ENCODE measurements at places on chromosomes 5 and 9.

- DNase-seq: peak; percentile 19
Measured at GRCh38 chr5:160926428-160926827, 74.4 kb upstream of the ATP10B start.

DNA sequence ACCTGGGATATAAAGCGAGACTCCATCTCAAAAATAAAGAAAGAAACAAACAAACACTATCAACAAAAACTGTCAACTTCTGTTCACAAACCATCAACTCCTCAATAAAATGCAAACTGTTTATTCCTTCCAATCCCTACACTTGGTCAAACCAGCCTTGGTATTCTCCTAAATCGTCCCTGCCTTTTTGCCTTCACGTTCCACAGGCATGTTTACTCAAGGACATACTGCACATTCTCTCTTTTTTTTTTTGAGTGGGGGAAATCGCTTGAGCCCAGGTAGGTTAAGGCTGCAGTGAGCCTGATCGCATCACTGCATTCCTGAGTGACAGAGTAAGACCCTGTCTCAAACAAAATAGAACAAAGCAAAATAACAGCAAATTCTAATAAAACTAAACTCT, 13.0 kb downstream of the UBAP2 start:
- DNase-seq: peak; percentile 36

- no peak for DNase-seq
Measured at GRCh38 chr9:2166203-2166602, 151.1 kb downstream of the SMARCA2 start.

DNA sequence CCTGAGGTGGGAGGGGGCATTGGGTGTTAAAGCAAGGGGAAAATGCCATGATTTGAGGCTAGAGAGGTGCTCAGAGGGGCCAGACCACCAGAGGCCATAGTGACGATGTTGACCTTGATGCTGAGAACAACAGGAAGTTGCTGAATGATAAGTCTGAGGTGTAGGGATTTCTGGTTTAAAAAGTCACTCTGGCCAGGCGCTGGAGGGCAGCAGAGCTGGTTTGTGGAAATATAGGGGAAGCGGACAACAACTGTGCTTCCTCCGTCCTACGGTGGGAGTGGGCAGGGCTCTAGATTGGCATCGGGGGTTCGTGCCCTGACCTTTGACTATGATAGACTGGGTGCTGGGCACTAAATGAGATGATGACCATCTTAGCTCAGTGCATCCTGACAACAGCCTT, 44.7 kb downstream of the STOM start:
- no peak for DNase-seq

DNA sequence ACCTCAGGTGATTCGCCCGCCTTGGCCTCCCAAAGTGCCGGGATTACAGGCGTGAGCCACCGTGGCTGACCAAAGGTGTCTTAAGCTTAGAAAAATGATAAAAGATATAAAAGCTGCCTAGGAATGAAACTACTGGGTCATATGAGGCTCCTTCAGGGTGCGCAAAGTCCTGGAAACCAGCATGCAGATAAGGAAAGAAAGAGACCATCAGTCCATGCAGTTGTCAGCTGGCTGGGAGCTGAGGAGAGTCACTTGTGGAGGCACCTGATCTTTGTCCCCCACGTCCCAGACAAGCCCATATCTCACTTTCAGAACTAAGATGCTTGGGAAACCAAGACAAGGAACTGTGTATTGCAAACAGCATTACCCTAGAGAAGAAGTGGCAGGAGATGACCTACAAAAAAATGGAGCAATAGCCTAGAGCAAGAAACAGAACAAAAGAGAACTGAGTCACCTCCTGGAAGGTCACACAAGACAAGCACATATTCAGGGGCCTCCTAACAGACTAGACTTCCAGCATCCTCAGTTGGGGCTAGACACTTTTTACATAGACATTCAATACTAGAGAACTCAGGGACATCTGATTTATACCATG, 2.8 kb upstream of the CCDC125 start:
- DNase-seq: peak; percentile 28

DNA sequence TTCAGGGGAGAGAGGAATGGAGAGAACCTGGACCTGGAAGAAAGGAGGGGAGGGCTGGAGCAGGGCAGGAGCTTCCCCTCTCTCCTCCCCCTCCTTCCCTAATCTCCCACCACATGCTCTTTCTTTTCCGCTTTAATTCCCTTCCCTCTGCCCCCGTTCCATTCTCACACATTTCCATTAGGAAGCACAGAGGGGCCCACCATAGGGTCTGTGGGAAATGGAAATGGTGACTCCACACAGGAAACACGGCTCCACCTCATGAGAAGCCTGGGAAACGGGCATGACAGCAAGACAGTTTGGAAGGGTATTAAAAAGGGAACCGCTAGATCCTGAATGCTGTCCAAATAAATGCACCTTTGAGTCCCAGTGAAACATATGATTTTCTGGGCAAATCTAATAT, 64.9 kb upstream of the ENTREP1 start:
- no peak for DNase-seq
